ENCODE measurements at places on chromosomes 5 and 9.

- DNase-seq = no peak
Measured at GRCh38 chr5:38112938-38113337, 145.4 kb upstream of the EGFLAM start.

- no peak for DNase-seq
Measured at GRCh38 chr5:176161431-176161830, 76.8 kb upstream of the SIMC1 start.

DNA sequence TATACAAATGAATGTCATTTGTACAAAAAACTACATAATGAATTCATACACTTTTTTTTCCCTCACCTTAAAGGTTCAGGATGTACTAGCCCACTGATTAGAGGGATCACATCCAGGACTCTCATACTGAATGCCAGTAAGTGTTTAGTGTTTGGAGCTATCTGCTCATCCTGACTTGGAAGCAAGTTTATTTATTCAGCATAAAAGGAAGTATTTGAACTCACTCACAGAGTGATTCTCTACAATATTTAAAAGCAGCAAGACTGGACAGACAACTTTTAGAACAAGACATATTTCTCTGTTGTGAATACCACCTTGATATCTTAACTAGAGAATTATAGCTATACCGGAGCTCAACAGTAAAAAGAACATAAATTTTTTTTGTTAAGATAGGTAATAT is 14.8 kb upstream of the IQGAP2 start:
- DNase-seq = no peak

DNA sequence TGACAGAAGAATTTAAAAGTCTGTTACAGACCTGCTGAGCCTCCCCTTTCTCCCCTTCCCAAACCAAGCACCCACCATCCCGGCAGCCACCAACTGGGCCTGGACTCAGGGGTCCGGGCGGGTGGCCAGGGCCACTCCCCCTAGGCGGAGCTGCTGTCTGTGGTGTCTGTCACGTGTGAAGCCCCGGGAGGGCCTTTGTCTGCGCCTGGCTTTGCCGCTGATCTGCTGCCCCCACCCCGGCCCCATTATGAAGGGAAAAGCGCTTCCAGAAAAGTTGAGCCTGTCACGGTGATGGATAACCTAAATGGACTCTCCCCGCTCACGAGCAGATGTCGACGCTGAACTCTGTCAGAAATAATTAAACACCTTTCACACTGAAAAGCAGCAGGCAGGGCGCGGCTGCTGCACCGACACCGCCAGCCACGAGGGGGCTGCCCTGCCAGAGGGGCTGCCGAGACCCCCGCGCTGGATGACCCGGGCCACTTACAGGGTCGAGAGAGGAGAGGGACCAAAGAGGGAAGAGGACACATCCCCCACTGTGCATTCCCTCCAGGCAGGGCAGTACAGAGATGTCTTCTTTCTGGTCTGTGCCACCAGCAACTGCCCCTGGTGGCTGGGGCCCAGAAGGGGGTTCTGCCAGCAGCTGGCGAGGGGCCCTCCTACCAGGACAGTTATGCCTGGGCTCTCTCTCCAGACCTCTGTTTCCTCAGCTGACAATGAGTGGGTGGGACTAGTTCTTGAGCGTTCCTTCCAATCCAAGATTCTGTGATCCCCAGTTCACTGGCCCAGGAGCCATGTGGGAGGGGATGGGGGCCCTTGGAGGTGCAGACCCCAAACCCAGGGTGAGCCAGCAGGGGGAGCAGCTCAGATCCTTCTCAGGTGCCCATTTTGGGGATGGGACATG is 36.0 kb upstream of the BARHL1 start:
- no peak for DNase-seq

DNA sequence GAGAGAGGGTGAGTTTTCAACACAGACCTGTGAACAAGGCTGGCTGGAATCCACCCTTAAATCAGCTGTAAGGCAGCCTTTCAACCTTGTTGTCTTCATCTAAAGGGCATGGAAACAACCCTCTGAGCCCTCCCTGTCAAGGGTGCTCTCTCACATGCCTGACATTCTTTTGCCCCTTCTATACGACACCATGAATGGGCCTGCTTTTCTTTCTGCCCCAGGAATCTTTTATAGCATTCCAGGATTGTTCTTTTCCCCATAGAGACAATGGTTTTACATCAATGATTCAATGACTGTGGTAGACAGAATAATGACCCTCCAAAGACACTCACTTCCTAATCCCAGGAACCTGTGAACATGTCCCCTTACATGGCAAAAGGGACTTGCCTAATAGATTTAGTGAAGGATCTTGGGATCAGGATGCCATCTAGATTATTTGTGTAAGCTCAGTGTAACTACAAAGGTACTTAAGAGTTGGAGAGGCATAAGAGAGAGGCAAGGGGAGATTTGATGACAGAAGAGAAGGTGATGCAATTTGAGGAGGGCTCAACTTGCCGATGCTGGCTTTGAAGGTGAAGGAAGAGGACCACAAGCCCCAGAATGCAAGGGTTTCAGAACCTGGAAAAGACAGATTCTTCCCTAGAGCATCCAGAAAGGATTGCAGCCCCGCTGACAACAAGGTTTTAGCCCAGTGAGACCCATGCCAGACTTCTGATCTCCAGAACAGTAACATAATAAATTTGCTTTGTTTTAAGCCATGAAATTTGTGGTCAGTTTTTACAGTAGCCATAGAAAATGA is 29.2 kb upstream of the HMHB1 start:
- DNase-seq = no peak

- DNase-seq = no peak
Measured at GRCh38 chr5:143741421-143741820, 70.5 kb upstream of the HMHB1 start.

- DNase-seq = no peak
Measured at GRCh38 chr9:95126739-95127138, 190.8 kb downstream of the FANCC start.

DNA sequence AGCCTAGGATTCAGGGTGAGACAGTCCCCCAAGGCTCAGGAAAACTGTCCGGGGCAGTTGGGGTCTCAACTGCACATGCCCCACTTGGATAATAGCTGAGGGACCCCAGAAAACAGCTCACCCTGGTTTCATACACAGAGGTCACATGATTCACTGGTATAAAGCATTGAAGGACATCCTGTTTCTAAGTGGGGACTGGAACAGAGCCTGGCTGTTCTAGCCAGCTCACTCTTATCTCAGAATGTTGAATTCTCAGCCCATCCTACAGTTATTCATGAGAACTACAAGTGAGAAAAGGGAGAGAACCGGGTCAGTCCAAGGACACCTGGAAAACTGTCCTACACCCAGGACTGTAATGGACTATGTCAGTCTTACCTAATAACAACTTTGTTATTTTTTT is 170.9 kb downstream of the FGF1 start:
- DNase-seq = no peak

DNA sequence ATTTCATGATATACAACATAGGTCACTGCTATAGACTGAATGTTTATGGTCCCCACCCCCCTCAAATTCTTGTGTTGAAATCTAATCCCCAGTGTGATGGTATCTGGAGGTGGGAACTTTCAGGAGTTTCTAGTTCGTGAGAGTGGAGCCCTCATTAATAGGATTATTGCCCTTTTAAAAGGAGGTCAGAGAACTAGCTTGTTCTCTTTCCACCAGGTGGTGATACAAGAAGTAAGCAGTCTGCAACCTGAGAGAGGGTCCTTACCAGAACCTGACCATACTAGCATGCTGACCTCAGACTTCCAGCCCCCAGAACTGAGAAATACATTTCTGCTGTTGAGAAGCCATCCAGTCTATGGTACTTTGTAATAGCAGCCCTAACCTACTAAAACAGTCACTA is 33.3 kb downstream of the TMEM161B start:
- DNase-seq = no peak

GRCh38 chr5:37552770-37553719 is 173.9 kb downstream of the WDR70 start:
- DNase-seq = no peak

GRCh38 chr9:74496819-74497747 is at the start of gene RORB:
TSS of gene RORB (plus strand) at chr9:74497335. CDS start at chr9:74497977, 642 bp downstream.
- DNase-seq = no peak

GRCh38 chr5:10466446-10467073 is 24.9 kb downstream of the ROPN1L start:
- no peak for DNase-seq

DNA sequence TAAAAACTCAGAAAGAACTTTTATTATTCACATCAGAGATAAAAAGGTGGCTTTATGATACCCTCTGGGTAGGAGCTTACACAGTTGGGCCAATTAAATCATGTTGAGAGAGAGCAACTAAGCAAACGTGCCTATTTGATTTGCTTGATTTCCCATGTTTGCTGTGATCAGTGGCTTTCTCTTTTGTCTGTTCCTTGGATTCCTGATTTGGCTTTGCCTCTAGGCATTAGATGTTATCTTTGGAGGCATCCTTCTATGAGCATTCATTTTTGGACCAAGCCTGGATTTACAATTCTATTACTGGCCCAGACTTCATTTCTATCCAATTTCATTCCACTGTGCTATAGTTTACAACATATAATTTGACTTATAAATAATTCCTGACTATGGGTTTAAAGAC is 35.9 kb downstream of the VCAN start:
- DNase-seq = no peak

Data from cortex of kidney (tissue), 1 donor.